ENCODE measurements at places on chromosomes 2 and 18.
A peak's percentile ranks its signal among the peaks of the same experiment; 100 is the strongest.

DNA sequence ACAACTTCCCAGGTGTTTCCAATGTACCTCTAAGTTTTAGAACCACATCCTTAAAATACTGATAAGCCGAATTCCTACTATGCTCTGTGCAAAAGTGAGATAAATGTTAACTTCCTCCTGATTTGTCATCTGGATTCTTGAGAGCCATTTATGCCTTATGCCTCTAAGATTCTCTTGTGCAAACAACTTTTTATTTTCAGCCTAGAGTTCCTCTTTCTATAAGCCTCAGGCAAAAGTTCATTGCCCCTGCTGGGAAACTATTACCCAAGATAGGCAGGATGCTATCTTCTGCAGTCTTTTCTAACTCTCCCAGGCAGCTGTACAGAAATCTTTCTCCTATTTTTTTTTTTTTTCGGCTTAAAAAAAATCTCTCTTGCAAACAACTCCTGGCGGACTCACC, 216.1 kb downstream of the KCNJ3 start:
- no peak for DNase-seq

DNA sequence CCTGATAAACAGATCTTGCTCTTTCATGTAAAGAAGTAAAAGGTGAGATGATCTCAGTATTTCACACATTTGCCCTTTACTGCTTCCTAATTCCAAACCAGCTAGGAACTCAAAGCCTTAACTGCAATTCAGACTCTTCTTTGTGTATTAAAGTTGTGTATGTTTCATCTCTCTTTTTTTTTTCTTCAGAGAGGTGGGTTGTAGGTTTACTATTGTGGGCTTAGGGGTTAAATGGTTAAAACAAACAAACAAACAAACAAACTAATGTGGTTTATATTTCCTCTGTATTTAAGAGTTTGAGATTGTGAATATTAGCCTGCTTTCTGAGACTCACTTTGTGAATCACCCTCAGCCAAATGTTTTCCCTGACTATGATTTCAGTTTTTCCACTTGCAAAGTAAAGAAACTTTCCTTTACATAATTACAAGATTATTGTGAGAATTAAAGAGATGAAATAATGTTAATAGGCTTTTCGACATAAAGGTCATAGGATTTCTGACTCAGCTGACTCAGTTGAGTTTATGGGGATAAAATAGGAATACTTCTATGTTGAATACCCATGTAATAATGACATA, 2.8 kb downstream of the GULP1 start:
- DNase-seq = no peak

- no peak for DNase-seq
Measured at GRCh38 chr2:148920559-148920958, 45.5 kb downstream of the KIF5C start.

- DNase-seq = peak; percentile 21
Measured at GRCh38 chr2:205762881-205763280, 80.6 kb downstream of the NRP2 start.

DNA sequence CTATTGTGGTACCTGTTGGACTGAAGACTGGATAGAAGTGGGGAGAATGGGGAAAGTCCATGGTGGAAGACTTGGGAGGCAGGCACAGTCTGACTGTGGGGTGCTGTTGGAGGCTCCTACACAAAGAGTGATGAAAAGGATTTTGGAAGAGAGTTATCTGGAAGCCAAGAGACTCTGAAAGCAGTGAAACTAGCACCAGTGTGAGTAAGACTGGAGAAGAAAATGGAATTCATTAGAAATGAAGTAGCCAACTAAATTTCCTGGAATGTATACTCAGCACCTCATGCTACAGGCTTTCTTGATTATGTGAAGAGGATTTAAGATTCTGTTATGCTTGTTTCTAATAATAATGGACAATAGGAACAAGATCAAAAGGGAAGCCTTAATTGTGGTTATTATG, 27.7 kb downstream of the ELP2 start:
- no peak for DNase-seq
